ENCODE measurements at places on chromosomes 12 and 14.

GRCh38 chr12:27523305-27523641 is 733 bp upstream of the PPFIBP1 start:
- no peak for DNase-seq

GRCh38 chr12:49687941-49688340 is 19.3 kb downstream of the FMNL3 start:
- no peak for DNase-seq

DNA sequence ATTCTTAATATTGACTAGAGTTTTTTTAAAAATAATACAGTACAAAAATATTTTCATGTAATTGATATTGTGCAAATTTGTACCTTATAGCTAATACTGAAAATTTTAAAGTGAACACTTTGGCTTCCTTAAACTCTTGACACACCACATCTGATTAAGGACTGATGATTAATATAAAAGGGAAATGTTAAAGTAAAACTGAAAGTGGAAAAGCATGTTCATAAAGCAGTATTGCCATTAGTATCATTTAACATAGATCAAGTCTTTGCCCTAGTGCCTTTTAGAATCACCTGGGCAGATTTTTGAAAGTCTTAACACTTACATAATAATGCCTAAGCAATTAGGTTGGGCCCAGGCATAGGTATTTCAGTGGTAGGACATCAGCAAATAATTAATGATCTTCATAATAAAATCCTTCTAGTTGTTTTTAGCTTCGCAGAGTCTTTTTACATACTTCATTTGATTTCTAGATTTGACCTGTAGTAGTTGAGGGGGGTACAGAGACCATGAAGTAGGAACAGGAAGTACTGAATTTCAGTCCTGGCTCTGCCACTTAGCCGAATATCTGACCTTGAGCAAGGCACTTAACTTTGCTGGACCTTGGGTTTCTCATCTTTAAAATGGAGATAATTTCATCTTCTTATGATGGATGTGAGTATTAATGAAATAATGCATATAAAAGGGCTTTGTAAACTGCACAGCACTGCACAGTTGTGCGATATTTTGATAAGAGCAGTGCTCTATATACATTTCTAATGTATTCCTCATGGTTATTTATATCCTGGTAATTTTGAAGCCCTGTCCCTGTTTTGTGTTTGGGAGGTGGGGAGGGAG is 43.7 kb downstream of the MARK3 start:
- DNase-seq, result no peak

DNA sequence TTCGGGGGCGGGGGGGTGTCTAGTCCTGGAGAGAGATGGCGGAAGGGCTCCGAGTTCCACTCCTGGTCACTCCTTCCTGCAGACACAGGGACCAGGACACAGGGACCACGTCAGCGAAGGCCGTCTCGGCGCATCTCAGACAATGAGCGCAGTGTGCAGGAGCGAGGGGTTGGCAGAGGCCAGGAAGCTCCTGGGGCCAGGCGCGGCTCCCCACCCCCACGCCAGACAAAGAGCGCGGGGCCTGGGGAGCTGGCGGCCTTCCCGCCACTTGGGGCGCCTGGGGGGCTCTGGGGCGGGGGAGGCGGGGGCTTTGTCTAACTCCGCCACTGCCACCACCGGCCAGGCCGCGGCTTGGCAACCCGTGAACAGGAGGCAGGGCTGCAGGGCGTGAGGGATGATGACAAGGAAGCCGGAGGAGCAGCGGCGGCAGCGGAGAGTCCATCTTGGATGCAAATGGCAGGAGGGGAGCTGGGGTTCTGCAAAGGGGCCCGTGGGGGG is 2.2 kb downstream of the CDK2AP1 start:
- no peak for DNase-seq

DNA sequence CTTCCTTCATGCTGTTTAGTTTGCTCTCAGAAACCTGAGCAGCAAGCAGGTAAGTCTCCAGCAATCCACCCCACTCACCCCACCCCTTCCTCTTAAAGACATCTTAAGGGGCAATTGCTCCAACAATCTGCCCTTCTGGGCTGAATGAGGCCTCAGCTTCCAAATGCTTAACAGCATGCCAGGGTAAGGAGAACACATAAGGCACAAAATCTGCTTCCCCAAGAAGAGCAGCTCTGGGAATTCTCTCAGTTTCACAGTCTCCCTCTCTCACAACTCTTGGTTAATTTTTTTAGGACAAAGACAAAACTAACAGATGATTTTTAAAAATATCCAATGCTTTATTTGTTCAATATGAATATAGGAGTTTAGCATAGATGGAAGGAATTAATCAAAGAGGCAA is 288.9 kb upstream of the CCDC196 start:
- DNase-seq, result no peak

DNA sequence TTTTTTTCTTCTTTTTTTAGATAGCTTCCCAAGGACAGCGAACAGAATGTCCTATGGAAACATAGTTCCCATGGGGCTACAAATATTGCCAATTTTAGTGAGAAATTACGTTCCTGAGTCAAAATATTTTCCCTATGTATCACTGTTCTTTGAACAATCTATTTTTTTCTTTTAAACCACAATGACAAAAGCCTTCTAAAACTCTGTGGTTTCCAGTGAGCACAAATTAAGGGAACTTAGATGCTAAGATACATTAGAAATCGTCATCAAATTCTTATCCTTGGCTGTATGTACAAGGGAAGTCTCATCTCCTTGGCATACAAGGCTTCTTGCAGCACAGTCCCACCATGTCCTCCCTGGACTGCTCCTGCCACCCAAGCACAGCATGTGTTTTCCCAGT is 17.9 kb downstream of the CPM start:
- no peak for DNase-seq

- no peak for DNase-seq
Observed at GRCh38 chr12:93686572-93687356, 9.6 kb downstream of the CRADD start.

- no peak for DNase-seq
Observed at GRCh38 chr12:95004610-95005009, 1.1 kb upstream of the NDUFA12 start.

DNA sequence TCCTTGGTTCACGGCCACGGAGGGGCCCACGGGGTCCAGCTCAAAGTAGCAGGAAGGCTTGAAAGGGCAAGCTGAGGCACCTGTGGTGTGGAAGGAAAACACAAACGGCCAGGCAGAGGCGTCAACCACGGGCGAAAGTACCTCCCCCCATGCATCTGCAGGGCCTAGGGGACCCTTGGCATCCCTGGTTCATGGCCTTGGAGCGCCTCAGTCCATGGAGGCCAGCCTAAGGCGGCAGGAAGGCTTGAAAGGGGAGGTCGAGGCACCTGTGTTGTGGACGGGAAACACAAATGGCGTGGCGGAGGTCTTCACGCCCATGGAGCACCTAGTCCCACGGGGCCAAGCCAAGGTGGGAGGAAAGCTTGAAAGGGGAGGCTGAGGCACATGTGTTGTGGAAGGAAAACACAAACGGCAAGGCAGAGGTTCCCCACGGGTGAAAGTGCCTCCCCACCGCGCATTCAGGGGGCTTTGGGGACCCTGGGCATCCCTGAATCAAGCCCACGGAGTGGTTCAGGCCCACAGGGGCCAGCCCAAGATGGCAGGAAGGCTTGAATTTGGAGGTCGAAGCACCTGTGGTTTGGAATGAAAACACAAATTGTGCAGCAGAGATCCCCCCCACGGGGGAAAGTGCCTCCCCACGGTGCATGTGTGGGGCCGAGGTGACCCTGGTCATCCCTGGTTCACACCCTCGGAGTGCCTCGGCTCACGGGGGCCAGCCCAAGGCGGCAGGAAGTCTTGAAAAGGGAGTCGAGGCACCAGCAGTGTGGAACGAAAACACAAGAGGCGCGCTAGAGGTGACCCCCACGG is 380.8 kb downstream of the ALG10 start:
- DNase-seq, result no peak

DNA sequence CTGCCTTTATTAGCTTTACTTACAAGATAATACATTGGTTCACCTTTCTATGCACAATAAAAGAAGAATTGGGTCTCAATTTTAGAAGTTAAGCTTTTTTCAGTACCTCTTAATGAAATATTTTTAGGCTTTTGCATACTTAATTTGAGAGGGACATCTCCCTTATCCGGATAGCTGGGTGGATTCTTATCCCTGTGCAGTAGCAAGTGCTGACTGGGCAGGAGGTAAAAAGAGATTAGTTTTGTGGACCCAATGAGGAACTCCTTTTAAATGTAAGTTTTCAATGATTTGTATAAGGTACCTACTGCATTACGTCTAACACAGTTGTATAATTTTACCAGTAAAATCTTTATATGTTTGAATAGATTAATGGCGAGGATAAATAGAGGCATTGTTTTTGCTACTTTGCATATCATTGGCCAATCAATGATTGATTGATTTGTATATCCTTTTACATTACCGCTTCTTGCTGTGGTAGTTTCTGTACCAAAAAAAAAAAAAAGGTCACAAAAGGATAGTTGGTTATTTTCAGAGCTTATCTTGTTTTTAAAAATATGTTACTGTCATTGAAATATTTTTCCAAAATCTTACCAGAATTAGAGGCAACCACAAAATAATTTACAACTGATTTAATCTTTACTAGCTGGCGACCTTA is 2.2 kb downstream of the CPSF6 start:
- no peak for DNase-seq

DNA sequence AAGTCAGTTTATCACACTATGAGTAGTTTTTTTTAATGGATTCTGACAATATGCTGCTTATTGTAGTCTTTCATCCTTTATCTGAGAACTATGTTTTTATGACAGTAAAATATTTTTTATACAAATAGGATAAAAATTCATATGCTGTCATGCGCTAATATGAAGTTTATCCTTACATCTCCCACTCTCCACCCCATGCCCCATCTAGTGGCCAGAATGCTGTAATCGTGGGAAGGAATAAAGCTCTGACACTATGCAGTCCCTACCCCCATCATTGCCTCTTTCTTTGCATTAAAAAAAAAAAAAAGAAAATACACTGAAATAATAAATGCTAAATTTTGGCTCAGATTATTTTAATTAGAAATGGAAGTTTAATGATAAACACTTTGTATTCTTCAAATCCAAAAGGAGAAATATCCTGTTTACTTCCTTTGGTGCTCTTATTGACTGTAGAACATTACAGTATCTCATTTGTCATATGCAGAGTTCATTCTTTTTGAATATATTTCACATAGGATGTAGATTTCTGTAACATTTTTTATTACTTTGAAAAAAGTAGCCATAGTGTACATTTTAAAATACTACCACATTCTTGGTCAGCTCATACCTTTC is 145.9 kb upstream of the SLCO1C1 start:
- no peak for DNase-seq

DNA sequence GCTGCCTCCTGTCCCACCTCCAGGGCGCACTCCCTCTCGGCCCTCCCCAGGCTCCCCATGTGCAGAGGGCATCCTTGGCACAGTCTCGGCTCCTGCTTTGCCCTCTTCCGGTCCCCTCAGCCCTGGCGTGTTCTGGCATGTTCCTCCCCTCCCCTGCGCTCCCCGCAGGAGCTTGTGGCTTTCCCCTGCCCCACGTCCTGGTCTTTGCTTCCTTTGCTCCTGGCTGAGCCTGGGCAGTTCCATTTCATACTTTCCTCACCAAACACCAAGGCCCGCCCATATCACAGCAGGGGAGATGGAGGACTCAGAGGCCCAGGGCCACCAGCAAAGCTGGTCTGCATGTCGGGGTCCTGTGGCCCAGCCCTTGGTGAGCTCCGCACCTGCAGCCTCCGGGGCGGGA is 56.0 kb downstream of the FBRSL1 start:
- no peak for DNase-seq

DNA sequence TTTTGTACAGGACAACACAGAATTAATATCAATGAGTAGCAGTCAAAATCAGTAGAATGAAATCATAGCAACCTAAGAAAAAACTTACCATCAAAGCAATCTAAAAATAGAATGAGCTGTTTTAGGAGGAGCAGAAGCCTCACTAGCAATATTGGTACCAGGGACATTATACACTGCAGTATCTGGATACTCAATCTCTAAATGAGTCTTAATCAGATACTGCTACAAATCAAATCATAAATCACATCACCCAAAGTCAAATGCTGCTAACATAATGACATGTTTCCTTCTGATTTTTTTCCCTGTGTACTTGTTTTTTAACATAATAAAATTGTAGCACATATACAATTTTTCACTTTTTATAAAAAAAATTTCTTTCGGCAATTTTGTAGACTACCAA is 8.0 kb downstream of the RPS29 start:
- no peak for DNase-seq

DNA sequence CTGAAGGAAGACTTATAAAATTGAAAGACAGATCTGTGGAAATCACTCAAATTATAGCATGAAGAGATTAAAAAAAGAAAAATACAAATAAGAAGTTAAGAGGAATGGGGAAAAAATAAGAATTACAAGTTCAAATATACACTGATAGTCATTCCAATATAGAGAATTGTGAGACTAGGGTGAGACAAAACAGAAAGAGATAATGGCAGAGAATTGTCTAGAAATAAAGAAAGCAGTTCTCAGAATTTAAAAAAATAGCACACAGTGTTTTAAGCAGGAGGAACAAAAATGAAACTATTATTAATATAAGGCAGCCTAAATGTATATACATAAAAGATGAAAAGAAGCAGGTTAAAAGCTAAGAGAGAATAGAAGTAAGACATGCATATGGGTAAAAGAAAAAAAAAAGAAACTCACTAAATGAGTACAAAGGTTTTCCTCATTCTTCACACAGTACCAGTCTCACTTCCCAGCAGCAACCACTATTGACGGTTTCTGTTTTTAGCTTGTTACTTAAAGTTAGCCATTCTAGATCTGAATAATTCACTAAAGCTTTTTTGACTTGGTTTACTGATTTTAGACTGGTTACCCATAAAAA is 31.1 kb downstream of the SLC38A4 start:
- DNase-seq, result no peak

DNA sequence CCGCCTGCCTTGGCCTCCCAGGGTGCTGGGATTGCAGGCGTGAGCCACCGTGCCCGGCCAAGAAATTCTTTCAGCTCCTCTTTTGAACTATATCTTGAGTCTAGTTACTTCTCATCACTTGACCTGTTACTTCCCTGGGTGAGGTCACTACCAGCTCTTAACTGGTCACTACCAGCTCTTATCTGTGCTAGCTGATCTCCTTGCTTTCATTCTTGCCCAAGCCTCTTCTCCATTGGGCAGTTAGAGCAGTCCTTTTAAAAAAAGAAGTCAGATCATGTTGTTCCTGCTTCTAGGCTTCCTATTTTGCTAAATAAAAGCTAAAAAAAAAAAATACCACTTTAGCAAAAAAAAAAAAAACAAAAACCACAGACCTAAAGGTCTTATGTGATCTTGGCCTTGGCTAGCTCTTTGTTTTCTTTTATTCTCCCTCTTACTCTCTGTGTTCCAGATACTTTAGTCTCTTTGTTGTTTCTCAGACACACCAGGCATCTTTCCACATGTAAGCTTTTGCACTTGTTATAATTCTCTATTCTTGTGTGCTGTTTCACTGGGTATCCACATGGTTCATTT is 63.5 kb downstream of the RAD51B start:
- no peak for DNase-seq

DNA sequence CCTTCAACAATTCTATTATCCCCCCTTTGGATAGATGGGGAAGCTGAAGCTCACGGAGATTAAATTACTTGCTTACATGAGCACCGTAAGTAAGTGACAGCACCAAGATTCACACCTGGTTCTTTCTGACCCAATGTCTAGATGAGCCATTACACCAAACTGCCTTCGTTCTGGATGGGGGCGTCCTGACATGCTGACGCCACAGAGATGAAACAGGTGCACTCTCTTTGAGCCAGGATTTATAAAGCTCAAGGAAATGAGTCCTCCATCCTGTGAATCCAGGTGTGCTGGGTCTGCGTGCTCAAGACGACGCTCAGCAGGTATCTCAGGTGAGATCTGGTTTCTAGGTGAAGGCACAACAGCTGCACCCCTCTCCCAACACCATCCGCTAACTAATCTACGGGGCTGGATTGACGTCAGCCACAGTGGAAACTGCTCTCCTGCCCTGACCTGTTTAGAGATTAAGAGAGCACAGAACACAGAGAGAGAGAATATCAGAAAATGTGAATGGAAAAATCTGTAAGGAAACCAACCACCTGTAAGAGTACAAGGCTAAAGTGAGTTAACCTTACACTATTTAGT is 61.6 kb downstream of the KSR2 start:
- no peak for DNase-seq
